CD8-positive, alpha-beta memory T cell (primary cell): ENCODE measurements at places on chromosomes 12 and 14. TPM values are rescaled to one million over a fixed set of nuclear protein-coding genes. Genes with fewer than 3 reads are reported as not detected.

Gene GPRC5D
- not detected for total RNA-seq

Gene IL26
- total RNA-seq = 1.00 TPM

Gene B4GALNT3
- 3.5 TPM for total RNA-seq

GRCh38 chr12:32264961-32265360 lies 134.4 kb upstream of the FGD4 start:
- no peaks in the 10 kb centered on the region for H3K27me3 ChIP-seq
- no peak overlapping the region for H3K27ac ChIP-seq
- no peaks in the 10 kb centered on the region for H3K36me3 ChIP-seq

DNA sequence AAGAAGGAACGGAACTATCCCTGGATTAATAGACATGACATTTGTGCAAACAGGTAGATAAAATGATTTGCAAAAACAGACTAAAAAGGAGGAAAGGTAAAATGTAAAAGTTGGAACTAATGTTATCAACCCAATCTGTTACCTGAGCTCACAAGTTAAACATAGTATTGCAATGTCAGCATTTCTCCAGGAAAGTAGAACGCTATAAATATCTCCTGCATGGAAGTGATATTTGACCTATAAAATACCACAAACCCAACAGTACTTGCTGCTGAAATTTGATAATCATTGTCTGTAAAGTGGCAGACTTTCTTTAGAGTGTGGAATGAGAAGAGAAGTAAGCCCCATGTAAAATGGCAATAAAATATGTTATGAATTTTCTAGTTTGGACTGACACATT lies 1435.7 kb downstream of the LRFN5 start:
- DNase-seq = no peak
- no peaks in the 10 kb centered on the region for H3K36me3 ChIP-seq

DNA sequence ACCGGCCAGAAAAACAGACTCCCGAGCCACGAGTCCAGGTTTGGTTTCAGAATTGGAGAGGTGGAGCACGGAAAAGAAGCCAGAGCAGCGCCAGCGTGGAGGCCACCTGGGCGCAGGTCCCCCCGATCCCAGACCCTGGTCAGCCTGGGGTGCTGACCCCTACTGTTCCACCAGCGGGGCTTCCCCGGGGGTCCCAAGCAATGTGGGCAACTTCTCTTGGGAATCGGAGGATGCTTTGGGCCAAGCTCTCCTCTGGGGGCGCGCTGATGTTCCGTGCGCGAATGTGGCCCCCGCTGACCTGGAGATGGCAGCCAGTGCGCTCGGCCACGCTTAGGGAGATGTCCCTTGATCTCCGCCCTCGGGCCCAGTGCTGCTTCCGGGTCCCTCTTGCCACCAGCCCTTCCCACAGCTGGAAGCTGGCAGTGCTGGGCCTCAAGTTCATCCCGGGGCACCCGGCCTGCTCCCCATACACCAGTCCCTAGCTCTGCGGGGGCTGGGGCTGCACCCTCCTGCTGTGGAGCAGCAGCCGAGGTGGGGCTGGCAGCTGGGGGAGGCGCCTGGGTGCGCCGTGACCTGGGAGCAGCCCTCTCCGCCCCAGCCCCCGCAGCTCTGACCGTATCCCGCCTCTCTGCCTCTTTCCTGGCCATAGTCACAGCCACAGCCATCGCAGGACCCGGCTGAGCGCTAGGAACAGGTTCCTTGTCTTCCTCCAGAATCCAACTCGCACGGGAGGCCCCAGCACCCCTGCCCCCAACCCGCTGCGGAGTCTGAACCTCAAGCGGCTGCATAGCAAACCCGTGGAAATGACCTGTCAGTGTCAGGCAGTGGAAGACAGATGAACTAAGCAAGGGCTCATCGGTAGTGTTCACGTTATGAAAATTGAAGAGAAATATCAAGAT lies 91.2 kb downstream of the RCOR1 start:
- H3K36me3 ChIP-seq = peaks cover 6% of the 10 kb centered on the region
- no peaks in the 10 kb centered on the region for H3K4me1 ChIP-seq
- no peaks in the 10 kb centered on the region for H3K27me3 ChIP-seq
- DNase-seq = no peak
- H3K27ac ChIP-seq = no peak overlapping the region
- no peak overlapping the region for H3K4me3 ChIP-seq

- H3K27ac ChIP-seq = no peak overlapping the region
- H3K4me3 ChIP-seq = no peak overlapping the region
- peaks cover 58% of the 10 kb centered on the region for H3K36me3 ChIP-seq
- no peak for DNase-seq
- H3K4me1 ChIP-seq = no peaks in the 10 kb centered on the region
These were observed 19.0 kb downstream of the GCN1 start for GRCh38 chr12:120175537-120175936.

DNA sequence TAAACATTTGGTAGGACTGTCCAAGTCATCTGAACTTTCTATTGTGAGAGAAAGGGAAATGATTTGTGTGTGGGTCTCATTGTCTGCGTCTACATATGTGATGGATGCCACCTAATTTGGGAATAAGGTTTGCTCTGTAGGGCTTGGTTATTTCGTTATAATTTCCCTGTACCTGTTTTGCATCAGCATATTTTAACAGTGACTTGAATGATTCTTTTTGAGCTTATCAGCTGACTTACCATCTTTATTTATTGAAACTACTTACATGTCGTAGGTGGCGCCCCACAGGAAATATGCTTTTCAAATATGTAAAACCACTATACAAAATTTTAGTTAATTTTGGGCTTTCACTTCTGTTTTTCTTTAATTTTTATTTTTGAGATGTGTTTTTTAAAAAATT lies 56.5 kb upstream of the BCAT1 start:
- H3K4me1 ChIP-seq = no peaks in the 10 kb centered on the region
- no peaks in the 10 kb centered on the region for H3K27me3 ChIP-seq
- H3K36me3 ChIP-seq = no peaks in the 10 kb centered on the region
- H3K27ac ChIP-seq = no peak overlapping the region

DNA sequence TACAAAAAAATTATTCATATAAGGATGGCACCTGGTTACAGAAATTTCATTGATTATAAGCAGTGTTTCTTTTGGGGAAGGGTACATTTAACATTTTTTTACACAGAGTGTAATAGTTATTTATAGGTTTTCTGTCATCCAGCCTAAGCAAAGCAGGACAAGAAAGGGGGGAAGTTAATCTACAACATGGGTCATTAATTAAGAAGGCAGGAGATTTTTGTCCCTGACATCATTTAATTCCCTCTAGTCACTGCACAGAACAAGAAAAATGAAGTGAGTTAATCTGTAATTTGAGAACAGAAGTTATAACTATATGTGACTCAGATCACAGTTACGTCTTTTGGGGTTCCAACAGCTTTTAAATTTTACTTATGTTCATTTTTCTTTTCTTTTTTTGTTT lies 173.4 kb downstream of the PTPRO start:
- H3K4me1 ChIP-seq = no peaks in the 10 kb centered on the region
- H3K27me3 ChIP-seq = no peaks in the 10 kb centered on the region
- no peak overlapping the region for H3K4me3 ChIP-seq
- no peak for DNase-seq

- H3K4me3 ChIP-seq = no peak overlapping the region
- H3K27me3 ChIP-seq = no peaks in the 10 kb centered on the region
- DNase-seq = no peak
- H3K4me1 ChIP-seq = peaks cover 17% of the 10 kb centered on the region
- no peak overlapping the region for H3K27ac ChIP-seq
- peaks cover 13% of the 10 kb centered on the region for H3K36me3 ChIP-seq
These were observed 38.1 kb downstream of the SYNE3 start for GRCh38 chr14:95478309-95478708.
